ENCODE measurements at places on chromosomes 11 and 22. TPM values are rescaled to one million over a fixed set of nuclear protein-coding genes. Genes with fewer than 3 reads are reported as not detected.
A peak's percentile ranks its signal among the peaks of the same experiment; 100 is the strongest.

- DNase-seq: no peak
These were observed 415.6 kb upstream of the NARS2 start for GRCh38 chr11:78990261-78990660.

GRCh38 chr11:70590356-70590991, 192.1 kb downstream of the CTTN start:
- DNase-seq: no peak

GRCh38 chr11:2377511-2378443, 667 bp downstream of the CD81 start:
- peak; percentile 61 for DNase-seq

GRCh38 chr22:25722626-25723025, 19.4 kb upstream of the MYO18B start:
- no peak for DNase-seq

GRCh38 chr11:120205596-120206161, 5.2 kb upstream of the OAF start:
- DNase-seq: no peak

- DNase-seq: no peak
These were observed 58.4 kb downstream of the PPFIBP2 start for GRCh38 chr11:7572001-7572712.

DNA sequence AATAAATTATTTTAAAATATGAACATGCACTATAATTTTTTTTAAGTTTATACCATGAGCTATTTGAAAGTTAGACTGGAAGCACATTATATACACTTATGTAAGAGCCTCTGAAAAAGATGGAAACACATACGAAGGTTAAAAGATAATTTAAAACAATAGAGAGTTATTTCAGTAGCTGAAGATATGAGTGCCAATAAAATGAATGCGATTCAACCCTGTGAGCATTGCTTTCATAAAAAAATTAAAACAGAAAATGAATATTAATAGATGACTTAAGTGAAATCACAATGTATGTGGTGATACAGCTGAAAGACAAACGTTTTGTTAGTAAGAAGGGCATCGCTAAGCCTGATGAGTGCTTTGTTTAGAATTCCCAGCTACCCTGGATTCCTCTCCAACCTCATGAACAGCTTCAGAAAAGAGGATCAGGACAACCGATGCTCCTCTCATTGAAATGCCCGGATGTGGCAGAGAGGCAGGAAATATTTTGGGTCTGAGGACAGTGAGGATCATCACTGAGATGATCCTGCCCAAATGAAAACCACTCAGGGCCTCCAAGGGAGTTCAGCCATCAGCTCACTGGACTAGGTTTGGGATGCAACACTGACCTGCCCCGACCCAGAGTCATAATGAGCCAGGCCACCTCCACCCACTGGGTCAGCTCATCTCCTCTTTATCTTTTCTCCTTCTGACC, 60.2 kb upstream of the TOP3B start:
- no peak for DNase-seq

- no peak for DNase-seq
These were observed 292.5 kb downstream of the TMEM135 start for GRCh38 chr11:87330187-87330601.

DNA sequence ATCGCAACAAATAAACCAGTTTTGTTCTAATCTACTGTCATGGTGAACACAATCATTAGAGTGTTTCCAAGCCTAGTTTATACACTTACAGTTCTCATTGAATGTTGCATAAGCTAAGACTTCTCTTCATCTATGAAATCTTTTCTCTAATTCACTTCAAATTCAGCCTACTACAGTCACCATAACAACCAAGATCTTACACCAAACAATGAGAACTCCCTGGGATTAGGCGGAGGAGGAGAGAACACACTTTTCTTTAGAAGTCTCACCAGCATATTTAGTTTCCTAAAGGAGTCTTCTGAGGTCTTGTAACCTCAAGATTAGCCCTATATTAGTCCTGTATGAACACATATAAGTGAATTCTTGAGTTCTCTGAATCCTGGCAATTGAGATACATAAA, 1889.7 kb downstream of the LRRC4C start:
- DNase-seq: no peak

- DNase-seq: no peak
These were observed 286.6 kb downstream of the ETS1 start for GRCh38 chr11:128300785-128301184.

- DNase-seq: peak; percentile 10
These were observed 770.6 kb downstream of the FAM181B start for GRCh38 chr11:81963018-81963417.

DNA sequence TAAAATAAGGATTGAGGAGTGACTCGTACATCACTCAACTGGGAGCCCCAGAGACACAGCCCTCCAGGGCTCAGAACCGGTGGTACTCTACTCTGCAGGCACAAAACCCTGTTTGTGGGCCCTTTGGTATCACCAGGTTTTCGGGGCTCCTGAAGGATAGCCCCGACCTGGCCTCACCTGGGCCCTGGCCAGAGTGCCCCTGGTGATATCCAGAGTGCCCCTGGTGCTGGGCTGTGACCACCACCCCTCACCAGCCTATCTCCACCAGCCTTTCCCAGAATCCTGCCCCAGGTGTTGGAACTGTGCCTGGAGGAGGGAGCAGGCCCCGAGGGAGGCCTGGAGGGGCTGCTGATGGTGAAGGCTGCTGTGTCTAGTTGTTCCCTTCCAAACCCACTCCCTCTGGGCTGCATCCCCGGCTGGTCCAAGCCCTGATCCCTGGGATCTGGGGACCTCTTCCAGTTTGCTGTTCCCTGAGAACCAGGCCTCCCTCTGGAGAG, 2.2 kb upstream of the GGT5 start:
- no peak for DNase-seq

Gene LMO1
- total RNA-seq: not detected

Gene FAM83F
- 3.2 TPM for total RNA-seq

Gene RFPL1
- total RNA-seq: not detected

Gene TBX10
- not detected for total RNA-seq

Gene MMP7
- total RNA-seq: not detected

All from CD4-positive, CD25-positive, alpha-beta regulatory T cell (primary cell).